ENCODE measurements at places on chromosomes 6 and 20.
A peak's percentile ranks its signal among the peaks of the same experiment; 100 is the strongest.

GRCh38 chr6:147382945-147383554 lies 125.4 kb upstream of the SAMD5 start:
- peak; percentile 15 for DNase-seq

- DNase-seq, result no peak
Observed at GRCh38 chr20:63333241-63333836, 27.8 kb downstream of the CHRNA4 start.

DNA sequence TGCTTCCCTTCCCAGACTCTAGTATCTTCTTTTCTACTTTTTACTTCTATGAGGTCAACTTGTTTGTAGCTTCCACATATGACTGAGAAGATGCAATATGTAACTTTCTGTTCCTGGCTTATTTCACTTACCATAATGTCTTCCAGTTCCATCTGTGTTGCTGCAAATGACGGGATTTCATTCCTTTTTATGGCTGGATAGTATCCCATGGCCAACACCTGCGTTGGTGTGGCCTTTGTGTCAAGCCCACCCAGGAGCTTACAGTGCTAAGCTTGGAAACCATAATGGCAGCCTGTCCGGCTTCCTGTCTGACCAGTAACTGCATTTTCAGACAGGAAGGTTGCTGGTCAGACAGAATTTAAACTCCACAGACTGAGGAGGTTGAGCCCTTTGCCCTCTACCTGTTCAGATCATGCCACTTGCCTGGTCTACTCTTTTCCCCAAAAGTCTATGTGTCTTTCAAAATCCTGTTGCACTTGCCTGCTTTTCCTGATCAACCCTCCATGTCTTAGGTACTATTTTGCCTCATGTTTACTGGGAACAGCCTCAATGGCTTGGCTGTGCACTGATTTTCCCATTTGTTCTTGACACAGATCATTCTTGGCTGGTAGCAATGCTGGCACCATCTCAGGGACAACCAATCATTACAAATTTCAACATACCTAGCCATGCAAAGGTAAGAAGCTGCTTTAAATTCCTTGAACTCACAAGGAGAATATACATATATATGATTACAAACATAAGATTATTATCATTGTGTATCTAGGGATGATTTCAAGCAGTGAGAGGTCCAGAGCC lies 114.3 kb upstream of the PLEKHG1 start:
- DNase-seq, result no peak

- DNase-seq, result peak; percentile 40
Observed at GRCh38 chr6:73774311-73774774, 78.3 kb downstream of the CD109 start.

DNA sequence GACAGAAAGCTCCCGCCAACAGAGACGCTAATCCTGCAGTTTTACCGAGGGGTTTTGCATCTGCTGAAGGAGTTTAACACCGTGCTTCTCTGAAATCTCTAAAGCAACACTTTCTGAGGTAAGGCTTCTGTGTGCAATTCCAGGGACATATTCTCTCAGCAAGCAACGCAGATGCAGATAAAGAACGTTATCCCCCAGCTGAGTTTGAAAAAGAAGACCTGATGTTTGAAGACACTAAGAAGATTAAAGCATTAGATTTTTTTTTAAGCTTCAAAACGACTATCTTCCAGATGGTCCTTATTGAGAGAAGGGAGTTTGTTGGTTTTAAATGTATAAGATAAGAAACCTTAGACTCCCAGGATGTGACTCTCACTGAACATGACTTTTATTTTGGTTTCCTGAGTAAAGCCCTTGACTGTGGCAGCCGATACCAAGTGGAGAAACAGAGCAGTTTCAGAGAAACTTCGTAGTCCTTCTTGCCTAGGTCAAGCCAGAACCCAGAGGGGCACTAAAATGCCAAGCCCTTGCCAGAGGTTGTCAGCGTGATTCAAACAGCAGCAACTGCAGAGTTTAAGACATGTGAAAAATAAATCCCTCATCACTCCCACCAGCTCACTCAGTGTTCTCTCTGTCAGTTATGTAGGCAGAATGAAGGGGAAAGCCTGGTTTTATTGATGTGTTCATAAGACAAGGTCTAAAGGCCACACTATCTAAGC lies 353.3 kb upstream of the CNR1 start:
- DNase-seq, result no peak

GRCh38 chr6:52992980-52993920 lies 1.8 kb downstream of the GSTA4 start:
- DNase-seq, result no peak

GRCh38 chr20:57901526-57901925 lies 191.7 kb upstream of the PMEPA1 start:
- no peak for DNase-seq

DNA sequence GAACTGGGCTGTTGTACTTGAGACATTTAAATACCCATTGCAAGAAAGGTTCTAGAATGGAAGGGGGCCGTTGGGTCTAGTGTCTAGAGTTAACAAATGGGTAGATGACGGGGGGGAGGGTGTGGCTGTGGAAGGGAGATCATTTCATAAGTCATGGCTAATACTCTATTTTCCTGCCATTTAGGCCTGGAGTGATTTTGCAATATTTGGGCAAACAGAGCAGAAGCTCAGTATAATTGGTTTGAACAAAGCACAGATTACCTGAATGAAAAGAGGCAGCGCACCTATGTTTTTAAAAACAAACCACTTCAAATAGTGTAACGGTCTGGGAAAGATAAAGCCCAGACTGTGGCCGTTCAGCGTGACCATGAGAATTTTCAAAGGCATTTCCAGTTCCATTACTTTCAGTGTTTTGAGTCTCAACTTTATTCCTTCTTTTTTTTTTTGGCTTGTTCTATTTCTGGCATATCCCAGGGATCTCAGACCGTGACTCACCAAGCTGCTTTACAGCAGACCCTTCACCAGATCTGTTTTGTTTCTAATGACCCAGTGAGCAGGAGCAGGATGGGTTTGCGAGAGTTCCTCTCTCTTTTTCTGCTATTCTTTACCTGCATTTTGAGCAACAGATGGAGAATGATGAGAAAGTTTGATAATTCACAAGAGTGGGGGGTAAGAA lies 73.7 kb downstream of the LYRM2 start:
- no peak for DNase-seq

DNA sequence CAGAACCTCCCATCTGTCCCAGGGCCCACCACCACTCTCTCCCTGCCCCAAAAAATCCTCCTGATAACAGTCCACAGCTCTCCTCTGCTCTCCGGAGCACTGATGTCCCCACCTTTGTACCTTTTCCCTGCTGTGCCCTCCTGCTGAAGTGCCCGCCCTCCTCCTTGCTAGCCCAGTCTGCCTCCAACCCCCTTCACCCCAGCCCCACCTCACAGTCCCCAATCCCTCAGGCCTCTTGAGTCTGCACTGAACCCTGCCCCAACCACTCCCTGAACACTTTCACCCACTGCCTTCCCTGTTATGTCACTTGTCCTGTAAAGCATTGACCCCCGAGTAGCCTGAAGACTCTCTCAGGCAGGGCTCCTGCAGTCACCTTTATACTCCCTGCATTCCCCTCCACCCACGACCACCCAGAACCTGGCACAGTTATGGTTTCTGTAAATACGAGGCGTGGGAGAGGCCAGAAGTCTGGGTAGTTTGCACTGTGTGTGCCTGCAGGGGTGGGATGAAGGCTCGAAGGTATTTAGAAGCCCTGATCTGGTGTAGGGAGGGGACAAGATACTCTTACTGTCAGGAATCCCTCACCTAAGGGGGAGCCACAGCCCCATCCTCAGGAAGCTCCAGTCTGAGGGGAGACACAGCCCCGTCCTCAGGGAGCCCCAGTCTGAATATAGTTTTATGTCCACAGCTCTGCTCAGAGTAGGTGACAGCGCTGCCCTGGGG lies 5.4 kb downstream of the GLP1R start:
- DNase-seq, result no peak

DNA sequence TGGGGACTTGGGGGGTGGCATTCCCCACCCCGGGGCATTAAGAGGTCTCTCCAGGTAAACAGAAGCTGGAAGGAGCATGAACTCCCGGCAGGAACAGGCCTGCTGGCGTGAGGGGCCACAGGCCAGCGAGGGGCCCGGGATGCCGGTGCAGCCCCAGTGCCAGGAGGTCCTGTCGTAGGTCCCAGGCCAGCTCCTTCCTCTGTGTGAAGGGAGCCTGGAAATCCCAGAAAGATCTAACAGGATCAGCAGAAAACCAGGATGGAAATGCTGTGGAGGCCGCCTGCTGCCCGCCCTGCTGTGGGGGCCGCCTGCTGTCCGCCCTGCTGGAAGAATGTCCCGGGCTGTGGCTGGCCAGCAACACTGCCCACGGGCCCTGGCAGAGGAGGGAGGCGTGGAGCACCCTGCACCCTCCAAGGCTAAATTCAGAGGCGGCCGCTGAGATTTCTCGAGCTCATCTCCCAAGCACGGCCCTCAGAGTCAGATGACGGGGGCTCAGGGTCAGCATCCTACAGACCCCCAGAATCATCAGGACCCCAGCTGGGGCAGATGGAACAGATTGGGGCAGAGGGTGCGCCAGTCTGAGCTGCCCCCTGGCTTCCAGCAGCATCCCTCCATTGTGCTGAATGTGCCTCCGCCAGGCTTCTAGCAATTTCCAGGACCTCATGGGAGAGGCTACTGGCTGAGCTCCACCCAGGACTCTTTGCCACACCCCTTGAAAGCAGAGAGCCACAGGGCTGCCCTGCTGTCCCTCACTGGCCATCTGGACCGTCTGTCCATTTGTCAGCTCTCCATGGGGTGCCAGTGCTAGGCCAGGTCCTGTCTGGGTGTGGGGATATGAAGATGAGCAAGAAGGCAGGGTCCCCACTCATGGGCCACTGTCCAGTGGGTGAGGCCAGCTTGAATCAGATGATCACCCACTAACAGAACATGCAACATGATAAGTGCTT lies 32.2 kb upstream of the SLCO4A1 start:
- DNase-seq, result no peak

GRCh38 chr6:121652726-121653623 lies 217.5 kb downstream of the GJA1 start:
- DNase-seq, result peak; percentile 90

GRCh38 chr20:23059846-23060245 lies 10.4 kb upstream of the THBD start:
- DNase-seq, result no peak

DNA sequence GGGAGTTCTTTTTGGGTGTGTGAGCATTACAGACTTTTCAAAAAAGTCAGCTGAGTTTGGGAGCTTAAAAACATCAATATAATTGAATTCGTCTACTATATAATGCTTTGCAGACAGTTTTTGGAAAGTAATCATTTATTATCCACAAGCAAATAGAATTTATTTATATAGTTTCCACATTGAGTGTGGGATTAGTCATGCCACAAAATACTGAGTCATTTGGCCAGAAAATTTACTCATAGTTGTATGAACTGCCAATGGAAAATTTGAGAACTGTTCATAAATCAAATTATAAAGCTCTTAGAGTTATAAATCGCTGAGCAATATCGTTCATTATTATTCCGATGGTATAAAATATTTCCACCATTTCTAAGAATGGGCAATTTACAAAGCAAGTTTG lies 5.0 kb downstream of the BEND6 start:
- no peak for DNase-seq

DNA sequence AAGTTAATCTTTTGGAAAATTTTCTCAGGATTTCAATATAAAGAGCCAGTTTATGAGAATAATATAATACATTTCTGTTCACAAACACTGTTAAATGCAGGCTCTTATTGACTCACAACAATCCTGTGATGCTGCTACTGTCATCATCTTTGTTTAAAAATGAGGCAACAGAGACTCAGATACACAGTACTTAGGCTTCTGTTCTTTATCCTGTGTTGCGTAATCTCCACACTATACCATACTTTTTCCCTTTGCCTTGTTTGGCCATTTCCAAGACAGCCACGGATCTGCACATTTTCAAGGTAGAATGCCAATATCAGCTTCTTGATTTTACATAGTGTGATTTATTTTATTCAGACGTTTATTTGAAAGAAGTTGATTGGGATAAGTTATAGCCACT lies 699.0 kb upstream of the CITED2 start:
- DNase-seq, result no peak

DNA sequence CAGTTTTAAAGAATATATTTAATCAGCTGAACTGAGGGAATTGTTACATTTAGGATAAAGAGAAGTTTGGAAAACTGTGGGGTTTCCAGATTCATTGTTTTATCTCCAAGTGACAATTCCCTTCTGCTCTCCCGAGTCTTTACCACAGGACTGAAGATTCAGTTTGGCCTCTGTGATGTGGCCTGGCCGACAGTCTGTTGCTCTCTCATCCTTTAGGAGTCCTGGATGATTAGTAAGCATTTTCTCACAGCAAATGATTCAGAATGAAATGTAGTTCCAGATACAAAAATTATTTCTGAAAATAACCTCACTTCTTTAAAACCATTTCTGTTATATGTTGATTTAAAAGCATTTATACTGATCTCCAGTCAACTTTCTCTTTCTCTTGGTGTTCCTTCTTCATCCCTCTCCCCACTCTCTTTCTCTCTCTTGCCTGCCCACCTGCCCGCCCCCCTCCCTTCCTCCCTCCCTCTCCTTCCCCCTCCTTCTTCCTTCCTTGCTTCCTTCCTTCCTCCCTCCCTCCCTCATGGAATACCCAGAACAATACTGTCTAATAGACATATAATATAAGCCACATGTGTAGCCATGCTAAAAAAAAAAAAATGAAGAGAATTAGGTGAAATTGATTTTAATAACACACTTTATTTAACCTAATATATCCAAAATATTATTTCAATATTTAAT lies 254.9 kb downstream of the PRL start:
- DNase-seq, result no peak
